Left lung (tissue), 14 donors: ENCODE measurements at places on chromosomes 1 and 21.

DNA sequence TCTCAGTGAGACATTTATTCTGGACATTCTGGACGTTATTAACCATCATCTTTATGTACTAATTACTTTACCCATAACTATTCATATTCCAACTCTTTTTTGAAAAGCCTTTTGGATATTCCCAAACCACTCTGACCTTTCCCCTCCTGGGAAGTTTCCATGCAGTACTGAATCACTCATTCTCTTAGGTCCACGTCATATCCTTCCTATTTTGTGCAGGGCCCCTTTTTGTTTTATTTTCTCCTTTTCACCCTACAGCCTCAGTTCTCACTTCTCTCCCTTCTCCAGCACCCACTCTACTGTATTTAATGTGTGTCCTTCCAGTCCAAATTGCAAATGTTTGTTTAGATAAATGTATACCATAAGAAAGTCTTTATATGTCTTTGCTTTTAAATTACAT is 16.4 kb upstream of the ATP1A1 start:
- DNase-seq: no peak

- no peak for DNase-seq
Measured at GRCh38 chr1:164702664-164703063, 143.7 kb downstream of the PBX1 start.

GRCh38 chr1:26234644-26235370 is 807 bp downstream of the CEP85 start:
- peak; percentile 35 for DNase-seq

- no peak for DNase-seq
Measured at GRCh38 chr1:112735752-112736151, 20.6 kb upstream of the PPM1J start.

DNA sequence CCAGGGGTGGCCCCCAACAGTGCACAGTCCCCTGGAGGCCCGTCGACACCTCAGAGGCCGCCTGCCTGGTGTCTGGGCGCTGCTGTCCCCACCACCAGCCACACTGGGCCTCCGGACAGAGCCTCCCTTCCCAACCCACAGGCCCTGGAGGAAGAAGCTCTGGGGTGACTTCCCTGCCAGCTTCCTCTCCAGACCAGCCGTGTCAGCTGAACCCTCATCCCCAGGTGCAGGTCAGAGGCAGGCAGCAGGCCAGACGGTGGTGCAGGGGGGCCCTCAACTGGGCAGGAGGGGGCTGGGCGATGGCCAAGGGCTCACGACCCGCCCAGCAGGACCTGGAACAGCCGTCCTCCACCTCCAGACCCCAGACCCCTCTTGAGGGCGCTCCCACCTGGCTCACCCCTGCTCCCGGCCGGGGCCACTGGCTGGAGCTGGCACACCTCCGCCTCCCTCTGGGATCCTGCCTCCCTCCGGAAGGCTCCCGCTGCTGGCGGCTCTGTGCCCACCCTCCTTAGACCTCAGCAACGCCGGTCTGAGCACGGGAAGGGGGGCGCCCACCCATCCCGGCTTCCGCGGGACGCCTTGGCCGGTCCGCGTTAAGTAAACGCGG is 520 bp downstream of the TNFRSF18 start:
- peak; percentile 76 for DNase-seq

GRCh38 chr1:231603598-231604275 is 22.9 kb upstream of the DISC1 start:
- no peak for DNase-seq

- DNase-seq: no peak
Measured at GRCh38 chr1:199098468-199098867, 459.6 kb downstream of the PTPRC start.

- no peak for DNase-seq
Measured at GRCh38 chr1:208979776-208980175, 603.7 kb upstream of the CAMK1G start.

- DNase-seq: no peak
Measured at GRCh38 chr1:170518185-170518834, 13.7 kb upstream of the GORAB start.

DNA sequence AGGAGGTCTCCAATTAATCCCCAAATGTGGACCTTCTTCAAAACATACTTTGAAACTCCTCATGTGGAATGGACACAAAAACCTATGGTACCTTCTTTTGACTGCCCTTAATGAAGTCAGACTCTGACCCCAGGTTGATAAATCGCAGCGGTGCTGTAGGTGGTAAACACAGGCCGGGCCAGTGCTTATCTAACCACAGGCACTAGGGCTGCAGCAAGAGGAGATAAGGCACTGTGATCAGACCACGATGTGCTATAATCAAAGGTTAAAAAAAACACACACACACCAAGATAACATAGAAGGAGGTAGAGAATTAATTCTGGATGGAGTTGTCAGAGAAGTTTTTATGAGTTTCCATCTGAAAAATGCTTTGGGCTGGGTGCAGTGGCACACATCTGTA is 52.3 kb upstream of the SIPA1L2 start:
- no peak for DNase-seq

- DNase-seq: no peak
Measured at GRCh38 chr1:19926296-19927129, 3.1 kb upstream of the PLA2G2E start.

GRCh38 chr1:116287341-116288200 is 85.5 kb upstream of the ATP1A1 start:
- no peak for DNase-seq

GRCh38 chr21:20999659-21000058 is 1.4 kb downstream of the NCAM2 start:
- no peak for DNase-seq

- DNase-seq: no peak
Measured at GRCh38 chr1:169670836-169671235, 40.6 kb downstream of the SELL start.
